ENCODE measurements at places on chromosomes 2 and 18.
A peak's percentile ranks its signal among the peaks of the same experiment; 100 is the strongest.

DNA sequence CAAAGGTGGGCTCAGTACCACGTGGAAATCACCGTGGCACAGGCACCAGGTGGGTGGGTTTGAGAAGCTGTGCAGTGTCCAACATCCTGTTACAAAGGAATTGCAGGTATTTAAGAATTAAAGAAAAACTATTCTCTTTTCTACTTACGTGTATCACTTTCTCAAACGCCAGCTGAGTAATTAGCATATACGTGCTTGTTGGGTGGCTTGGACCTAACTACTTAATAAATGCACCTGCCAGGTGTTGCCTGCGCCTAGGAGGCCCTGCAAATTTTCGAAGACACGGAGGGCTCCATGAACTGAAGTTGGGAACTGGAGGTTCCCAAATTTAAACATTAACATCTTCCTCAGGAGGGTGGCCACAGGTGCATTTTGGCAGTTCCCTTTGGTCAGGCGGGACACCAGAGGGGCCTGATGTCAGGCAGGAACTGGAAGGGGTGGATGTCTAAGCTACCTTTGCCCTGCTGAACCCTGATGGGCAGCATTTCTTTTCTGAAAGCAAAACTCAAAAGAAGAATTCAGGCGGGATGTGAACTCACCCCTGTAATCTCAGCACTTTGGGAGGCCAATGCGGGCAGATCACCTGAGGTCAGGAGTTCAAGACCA lies 84.8 kb downstream of the HS6ST1 start:
- H3K27me3 ChIP-seq, result no peaks in the 10 kb centered on the region
- DNase-seq, result no peak
- no peak overlapping the region for H3K27ac ChIP-seq
- H3K4me1 ChIP-seq, result no peaks in the 10 kb centered on the region
- peak overlapping the region; percentile 61 for H3K4me3 ChIP-seq
- no peaks in the 10 kb centered on the region for H3K36me3 ChIP-seq

DNA sequence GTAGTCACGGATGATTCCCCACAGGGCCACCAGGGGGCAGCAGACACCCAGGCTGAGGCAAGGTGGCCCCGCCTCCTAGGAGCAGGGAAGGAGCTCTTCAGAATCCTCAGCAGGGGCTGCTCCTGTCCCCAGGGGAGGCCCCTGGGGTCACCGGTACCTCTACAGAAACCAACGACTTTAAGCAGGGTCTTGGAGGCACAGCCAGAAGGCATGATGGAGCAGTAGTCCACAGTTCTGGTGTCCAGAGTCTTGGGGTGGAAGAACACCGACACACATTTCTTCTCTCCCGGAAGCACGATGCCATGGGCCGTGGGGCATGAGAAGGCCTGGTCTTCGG lies 11.5 kb downstream of the CFAP65 start:
- no peak overlapping the region for H3K4me3 ChIP-seq
- no peaks in the 10 kb centered on the region for H3K27me3 ChIP-seq
- H3K36me3 ChIP-seq, result no peaks in the 10 kb centered on the region
- DNase-seq, result no peak

GRCh38 chr2:20185176-20186022 lies 39.5 kb downstream of the SDC1 start:
- H3K4me3 ChIP-seq, result no peak overlapping the region
- H3K27ac ChIP-seq, result no peak overlapping the region
- no peaks in the 10 kb centered on the region for H3K4me1 ChIP-seq
- no peaks in the 10 kb centered on the region for H3K36me3 ChIP-seq
- DNase-seq, result no peak
- H3K27me3 ChIP-seq, result no peaks in the 10 kb centered on the region

DNA sequence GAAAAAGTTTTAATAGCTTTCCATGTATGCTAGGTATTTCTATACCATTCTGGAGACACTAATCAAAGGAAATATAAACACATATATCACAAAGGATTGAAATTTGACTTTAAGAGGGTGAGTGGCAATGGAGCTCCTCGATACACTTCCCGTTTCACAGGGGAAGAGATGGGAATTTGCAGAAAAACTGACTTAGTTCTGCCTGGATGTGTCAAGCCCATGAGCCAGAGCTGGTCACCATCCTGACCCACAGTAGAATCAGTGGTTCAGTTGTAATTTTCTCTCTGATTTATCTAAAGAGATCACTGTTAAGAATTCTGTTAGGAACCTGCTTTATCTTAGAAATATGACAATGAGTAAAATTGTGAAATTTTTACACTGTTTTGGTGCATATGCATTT lies 34.2 kb downstream of the PLCL1 start:
- no peak for DNase-seq
- H3K4me1 ChIP-seq, result peaks cover 9% of the 10 kb centered on the region
- H3K27ac ChIP-seq, result peak overlapping the region; percentile 68
- H3K27me3 ChIP-seq, result no peaks in the 10 kb centered on the region
- H3K4me3 ChIP-seq, result peak overlapping the region; percentile 55

- DNase-seq, result no peak
- H3K4me1 ChIP-seq, result no peaks in the 10 kb centered on the region
Observed at GRCh38 chr2:99694331-99694730, 204.5 kb upstream of the REV1 start.

GRCh38 chr18:25669741-25670140 lies 317.8 kb upstream of the ZNF521 start:
- DNase-seq, result no peak
- no peaks in the 10 kb centered on the region for H3K27me3 ChIP-seq
- no peaks in the 10 kb centered on the region for H3K36me3 ChIP-seq

GRCh38 chr18:67216846-67217245 lies 299.7 kb downstream of the DSEL start:
- no peaks in the 10 kb centered on the region for H3K27me3 ChIP-seq
- H3K36me3 ChIP-seq, result no peaks in the 10 kb centered on the region
- H3K4me1 ChIP-seq, result no peaks in the 10 kb centered on the region
- H3K4me3 ChIP-seq, result no peak overlapping the region

DNA sequence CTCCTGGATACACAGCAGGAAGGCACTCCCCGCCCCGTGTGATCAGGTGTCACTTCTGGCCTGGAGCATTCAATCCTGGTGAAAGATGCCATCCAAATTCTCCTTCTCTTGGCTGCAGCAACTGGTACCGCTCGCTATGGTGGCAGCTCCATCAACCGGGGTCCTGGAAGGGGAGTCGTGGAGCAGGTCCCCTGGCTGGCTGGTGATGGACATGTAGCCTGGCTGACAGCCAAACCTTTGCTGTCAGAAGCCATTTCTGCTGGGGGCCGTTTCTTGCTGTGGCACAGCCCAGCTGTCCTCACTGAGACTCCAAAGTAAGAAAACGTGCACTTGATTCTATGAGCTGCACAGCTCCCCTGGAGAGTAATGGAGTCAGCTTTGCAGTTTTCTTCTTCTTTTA lies 7.1 kb upstream of the CYS1 start:
- no peak overlapping the region for H3K27ac ChIP-seq
- H3K27me3 ChIP-seq, result no peaks in the 10 kb centered on the region
- H3K36me3 ChIP-seq, result no peaks in the 10 kb centered on the region
- H3K4me3 ChIP-seq, result no peak overlapping the region
- no peaks in the 10 kb centered on the region for H3K4me1 ChIP-seq

DNA sequence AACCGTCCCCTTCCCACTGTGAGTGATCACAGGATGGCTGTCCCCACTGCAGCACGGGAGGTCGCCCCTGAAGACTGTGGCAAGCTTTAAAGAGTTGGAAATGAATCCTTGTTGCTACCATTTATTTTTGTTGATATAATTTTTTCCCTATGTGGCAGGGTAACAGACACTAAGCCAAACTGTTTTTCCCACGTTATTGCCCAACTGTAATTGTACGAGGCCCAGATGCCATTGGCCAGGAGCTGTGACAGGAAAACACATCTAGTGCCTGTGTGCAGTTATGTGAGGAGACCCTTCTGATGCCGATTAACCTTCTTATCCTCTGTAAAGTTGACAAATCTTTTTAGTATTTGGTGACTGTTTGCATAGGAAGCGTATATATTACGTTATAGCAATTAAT lies 44.2 kb downstream of the MRPS9 start:
- no peak overlapping the region for H3K4me3 ChIP-seq
- no peak for DNase-seq
- H3K27ac ChIP-seq, result no peak overlapping the region
- H3K27me3 ChIP-seq, result no peaks in the 10 kb centered on the region

GRCh38 chr2:71787108-71787415 lies 333.7 kb downstream of the DYSF start:
- no peaks in the 10 kb centered on the region for H3K27me3 ChIP-seq
- no peaks in the 10 kb centered on the region for H3K36me3 ChIP-seq
- H3K27ac ChIP-seq, result no peak overlapping the region
- H3K4me3 ChIP-seq, result no peak overlapping the region
- H3K4me1 ChIP-seq, result no peaks in the 10 kb centered on the region

DNA sequence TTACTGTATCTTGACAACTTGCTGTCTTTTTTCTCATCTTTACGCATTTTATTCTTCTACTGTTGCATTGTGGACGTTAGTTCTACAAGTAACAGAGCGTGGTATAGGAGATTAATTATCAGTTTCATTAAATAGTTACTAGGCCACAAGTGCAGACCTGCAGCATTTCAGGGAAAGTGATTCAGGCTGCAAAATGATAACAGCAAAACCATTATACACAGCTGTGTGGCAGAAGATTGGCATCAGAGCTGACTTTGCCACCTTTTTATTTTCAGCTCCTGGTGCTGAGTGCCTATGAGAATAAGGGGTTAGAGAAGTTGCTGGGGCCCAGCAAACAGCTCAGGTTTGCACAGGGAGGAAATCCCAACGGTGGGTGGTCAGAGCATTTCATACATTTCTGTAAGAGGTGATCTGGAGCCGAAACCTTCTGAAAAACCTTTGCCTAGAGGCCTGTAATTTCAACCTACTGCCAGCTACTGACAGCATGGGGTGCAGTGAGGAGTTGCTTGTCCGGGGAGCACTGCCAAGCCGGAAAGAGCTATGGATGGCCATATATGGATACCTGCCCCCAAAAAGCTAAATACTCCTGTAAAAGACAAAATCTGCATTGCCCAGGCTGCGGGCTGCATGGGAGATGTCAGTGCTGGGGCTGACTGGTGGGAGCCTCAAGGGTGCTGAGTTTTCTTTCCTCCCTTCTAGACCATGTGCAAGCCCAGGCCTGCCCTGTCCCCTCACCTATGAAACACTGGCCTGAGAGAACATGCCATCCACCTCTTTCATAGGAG lies 2.7 kb upstream of the CCBE1 start:
- H3K36me3 ChIP-seq, result no peaks in the 10 kb centered on the region
- H3K27me3 ChIP-seq, result no peaks in the 10 kb centered on the region
- DNase-seq, result no peak
- no peak overlapping the region for H3K27ac ChIP-seq

- peak; percentile 69 for DNase-seq
- peak overlapping the region; percentile 78 for H3K27ac ChIP-seq
- peaks cover 17% of the 10 kb centered on the region for H3K4me1 ChIP-seq
- no peaks in the 10 kb centered on the region for H3K36me3 ChIP-seq
- H3K4me3 ChIP-seq, result peak overlapping the region; percentile 26
- H3K27me3 ChIP-seq, result no peaks in the 10 kb centered on the region
Observed at GRCh38 chr2:227188292-227188691, 23.9 kb downstream of the COL4A3 start.

GRCh38 chr2:146246736-146247523 lies 1597.9 kb upstream of the ACVR2A start:
- H3K36me3 ChIP-seq, result no peaks in the 10 kb centered on the region
- no peak overlapping the region for H3K4me3 ChIP-seq
- no peak overlapping the region for H3K27ac ChIP-seq
- no peaks in the 10 kb centered on the region for H3K4me1 ChIP-seq

DNA sequence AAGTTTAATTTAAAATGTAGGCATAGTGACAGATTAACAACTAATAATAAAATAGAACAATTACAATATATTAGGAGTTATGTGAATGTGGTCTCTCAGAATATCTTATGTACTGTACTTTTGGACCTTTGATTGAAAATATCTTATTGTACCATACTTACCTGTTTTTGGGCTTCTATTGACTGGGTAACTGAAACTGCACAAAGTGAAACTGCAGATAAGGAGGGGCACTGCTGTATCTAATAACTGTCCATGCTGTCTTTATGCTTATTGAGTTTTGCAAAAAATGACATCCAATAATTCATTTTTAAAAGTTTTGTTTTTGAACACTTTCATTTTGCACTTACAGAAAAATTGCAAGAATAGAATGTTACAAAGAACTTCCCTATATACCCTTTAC lies 19.9 kb downstream of the BIRC6 start:
- no peak overlapping the region for H3K27ac ChIP-seq
- no peak overlapping the region for H3K4me3 ChIP-seq
- DNase-seq, result no peak
- H3K27me3 ChIP-seq, result no peaks in the 10 kb centered on the region
- peaks cover 3% of the 10 kb centered on the region for H3K36me3 ChIP-seq

DNA sequence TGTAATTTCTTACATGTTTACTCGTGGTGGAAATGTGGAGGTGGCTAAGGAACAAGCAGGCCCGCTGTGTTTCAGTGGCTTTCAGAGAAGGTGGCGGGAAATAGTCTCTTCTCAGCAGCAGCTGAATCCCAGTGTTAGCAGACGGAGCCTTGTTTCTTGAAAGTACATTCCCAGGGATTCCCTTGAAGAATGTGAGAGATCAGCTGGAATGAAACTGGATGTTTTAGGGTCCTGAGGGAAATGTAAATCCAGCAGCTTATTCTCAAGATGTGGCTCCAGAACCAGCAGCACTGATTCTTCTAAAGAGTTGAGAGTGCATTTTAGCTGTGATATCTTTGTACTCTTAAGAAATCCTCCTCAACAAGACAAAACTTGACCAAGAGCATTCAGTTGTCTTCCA lies 59.1 kb downstream of the CDC42EP3 start:
- peaks cover 16% of the 10 kb centered on the region for H3K4me1 ChIP-seq
- H3K4me3 ChIP-seq, result no peak overlapping the region
- H3K27me3 ChIP-seq, result no peaks in the 10 kb centered on the region

- no peaks in the 10 kb centered on the region for H3K36me3 ChIP-seq
- H3K27me3 ChIP-seq, result no peaks in the 10 kb centered on the region
- no peak overlapping the region for H3K4me3 ChIP-seq
- H3K4me1 ChIP-seq, result no peaks in the 10 kb centered on the region
Observed at GRCh38 chr18:25814841-25815458, 275.5 kb downstream of the SS18 start.

DNA sequence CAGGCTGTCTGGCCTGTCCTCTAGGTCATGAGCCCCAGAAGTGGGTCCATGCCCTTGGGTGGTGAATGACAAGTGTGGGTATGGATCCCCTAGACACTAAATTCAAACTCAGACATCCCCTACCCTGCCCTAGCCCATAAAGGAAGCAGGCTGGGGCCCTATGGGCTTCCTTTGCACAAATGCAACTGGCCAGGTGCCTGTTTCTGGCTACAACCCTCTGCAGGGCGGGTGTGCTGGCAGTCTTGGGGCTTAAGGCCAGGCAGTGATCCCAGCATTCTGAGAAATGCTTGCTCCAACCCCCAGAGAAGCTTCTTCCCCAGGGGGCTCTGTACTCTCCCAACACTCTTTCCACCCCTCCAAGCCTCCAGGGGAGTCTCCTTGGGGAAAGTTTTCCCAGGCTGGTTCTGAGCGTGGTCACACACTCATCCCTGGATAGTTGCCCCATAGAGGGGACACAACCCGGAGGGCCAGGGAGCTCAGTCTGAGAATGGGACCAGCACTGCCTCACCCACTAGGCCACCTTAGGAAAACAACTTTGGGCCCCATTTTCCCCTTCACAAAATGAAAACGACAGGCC lies 16.6 kb upstream of the ASPRV1 start:
- no peaks in the 10 kb centered on the region for H3K4me1 ChIP-seq
- no peak overlapping the region for H3K4me3 ChIP-seq
- H3K27ac ChIP-seq, result no peak overlapping the region
- H3K27me3 ChIP-seq, result no peaks in the 10 kb centered on the region
